ENCODE measurements at places on chromosomes 5 and 9. TPM values are rescaled to one million over a fixed set of nuclear protein-coding genes. Genes with fewer than 3 reads are reported as not detected.

The OLFML2A gene
- total RNA-seq: 49.1 TPM

The LECT2 gene
- not detected for total RNA-seq

The CCDC183 gene
- 0.59 TPM for total RNA-seq

The FBP2 gene
- 5.5 TPM for total RNA-seq

DNA sequence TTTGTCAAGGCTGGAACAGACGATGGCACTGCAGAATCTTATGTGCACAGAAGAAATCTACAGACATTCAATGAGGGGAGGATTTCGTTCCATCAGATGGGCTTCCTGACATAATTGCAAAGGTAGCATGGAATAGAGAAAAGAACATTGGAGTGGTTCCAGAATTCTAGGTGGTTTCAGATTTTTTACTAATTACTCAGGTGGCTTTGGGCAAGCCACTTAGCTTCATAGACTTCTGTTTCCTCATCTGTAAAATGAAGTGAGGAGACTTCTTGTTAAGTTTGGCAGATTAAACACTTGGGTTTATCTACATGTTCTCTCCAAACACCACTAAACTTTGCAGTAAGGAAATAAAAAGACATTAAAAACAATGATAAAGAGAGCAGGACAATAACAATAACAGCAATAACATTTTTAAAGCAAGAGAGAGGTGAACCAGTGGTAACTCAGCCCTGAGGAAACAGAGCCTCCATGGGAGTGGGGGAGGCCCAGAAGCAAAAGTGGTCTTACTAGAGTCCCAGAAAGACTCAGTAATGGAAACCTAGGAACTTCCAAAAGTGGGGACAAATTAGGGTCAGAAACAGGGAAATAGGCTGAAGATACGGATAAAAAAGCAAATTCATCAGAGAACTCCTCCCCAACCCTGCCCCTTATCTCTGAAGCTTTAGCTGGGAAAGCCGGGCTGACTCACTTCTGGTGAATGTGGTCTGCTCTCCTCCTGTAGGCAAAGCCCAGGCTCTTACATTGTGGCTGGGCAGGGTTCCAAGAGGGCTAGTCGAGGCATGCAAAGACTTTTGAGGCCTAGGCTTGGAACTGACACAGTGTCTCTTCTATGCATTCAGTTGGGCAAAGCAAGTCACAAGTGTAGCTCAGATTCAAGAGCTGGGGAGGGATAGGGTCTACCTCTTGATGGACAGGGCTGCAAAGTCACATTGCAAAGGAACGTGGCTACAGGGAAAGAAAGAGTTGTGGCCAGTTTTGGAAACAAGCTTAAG, 11.8 kb upstream of the ACTBL2 start:
- peak; percentile 23 for DNase-seq

- no peak for DNase-seq
Observed at GRCh38 chr9:68457803-68458202, 82.9 kb downstream of the TMEM252 start.
